ENCODE measurements at places on chromosomes 6 and 20.

DNA sequence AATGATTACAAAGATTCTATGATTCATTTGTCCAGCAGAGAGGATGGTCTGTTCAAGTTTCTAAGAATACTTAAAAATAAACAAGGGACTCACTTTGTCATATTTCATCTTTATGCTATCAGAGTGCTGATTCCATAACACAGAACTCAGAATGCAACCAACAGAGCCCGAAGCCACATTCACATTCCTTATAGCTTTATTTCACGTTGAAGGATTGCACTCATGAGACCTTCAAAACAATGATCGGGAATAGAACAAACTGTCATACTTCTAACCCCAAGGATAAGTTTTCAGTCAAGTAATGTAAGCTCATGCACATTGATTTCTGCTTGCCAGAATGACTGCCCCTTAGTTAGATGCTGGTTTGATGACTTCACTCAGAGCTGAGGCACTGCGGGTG, 25.2 kb downstream of the FNDC1 start:
- no peak for DNase-seq

DNA sequence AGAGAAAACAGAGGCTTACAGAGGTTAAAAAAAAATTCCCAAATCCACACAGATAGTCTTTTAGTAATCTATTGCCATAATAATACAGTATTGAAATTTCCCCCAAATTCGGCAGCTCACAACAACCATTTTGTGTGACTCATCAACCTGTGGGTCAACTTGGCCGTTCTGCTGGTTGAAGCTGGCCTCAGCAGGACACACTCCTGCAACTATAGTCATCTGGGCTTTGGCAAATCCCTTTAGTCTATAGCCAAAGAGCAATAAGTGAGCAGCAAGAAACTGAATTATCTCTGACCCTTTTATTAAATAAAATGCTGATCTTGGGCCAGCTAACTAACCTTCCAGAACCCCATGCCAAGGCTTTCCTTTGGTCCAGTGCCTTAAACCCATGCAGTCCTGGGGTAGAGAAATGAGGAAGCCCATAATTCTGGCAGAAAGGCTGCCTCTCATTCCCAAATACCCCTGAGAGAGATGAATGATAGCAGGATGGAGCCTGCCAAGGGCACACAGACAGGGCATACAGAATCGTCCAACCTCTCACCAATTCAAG, 17.2 kb upstream of the SNAP25 start:
- DNase-seq: no peak

GRCh38 chr6:133128191-133128590, 113.0 kb upstream of the EYA4 start:
- no peak for DNase-seq

GRCh38 chr6:90537027-90537426, 49.8 kb downstream of the MAP3K7 start:
- no peak for DNase-seq

GRCh38 chr6:33604941-33605854, 15.9 kb upstream of the ITPR3 start:
- DNase-seq: peak; percentile 32

GRCh38 chr6:154169193-154169847, 130.3 kb downstream of the OPRM1 start:
- DNase-seq: no peak

- no peak for DNase-seq
These were observed 42.3 kb upstream of the ATXN1 start for GRCh38 chr6:16803294-16804200.

- no peak for DNase-seq
These were observed 49.0 kb upstream of the PAX1 start for GRCh38 chr20:21656308-21657067.

GRCh38 chr6:33414592-33415271, 3.2 kb downstream of the CUTA start:
- DNase-seq: no peak

DNA sequence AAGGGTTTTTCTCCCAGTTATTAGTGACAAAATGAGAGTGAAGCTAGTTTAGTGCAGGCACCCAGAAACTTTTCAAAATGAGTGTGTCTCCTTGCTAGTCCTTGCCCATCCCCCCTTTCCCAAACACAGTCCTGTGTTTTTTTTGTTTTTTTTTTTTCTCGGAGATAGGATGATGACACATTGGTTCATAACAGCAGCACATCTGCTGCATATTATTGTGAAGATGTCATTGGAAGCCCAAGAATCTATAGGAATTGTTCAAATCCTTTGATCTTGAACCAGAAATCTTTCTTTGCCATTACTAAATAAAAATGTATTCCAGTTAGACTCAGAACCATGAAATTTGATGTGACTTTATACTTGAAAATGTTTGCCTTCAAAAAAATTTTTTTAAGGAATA, 162.4 kb downstream of the FRK start:
- no peak for DNase-seq

GRCh38 chr6:91240878-91241603, 654.2 kb upstream of the MAP3K7 start:
- no peak for DNase-seq

DNA sequence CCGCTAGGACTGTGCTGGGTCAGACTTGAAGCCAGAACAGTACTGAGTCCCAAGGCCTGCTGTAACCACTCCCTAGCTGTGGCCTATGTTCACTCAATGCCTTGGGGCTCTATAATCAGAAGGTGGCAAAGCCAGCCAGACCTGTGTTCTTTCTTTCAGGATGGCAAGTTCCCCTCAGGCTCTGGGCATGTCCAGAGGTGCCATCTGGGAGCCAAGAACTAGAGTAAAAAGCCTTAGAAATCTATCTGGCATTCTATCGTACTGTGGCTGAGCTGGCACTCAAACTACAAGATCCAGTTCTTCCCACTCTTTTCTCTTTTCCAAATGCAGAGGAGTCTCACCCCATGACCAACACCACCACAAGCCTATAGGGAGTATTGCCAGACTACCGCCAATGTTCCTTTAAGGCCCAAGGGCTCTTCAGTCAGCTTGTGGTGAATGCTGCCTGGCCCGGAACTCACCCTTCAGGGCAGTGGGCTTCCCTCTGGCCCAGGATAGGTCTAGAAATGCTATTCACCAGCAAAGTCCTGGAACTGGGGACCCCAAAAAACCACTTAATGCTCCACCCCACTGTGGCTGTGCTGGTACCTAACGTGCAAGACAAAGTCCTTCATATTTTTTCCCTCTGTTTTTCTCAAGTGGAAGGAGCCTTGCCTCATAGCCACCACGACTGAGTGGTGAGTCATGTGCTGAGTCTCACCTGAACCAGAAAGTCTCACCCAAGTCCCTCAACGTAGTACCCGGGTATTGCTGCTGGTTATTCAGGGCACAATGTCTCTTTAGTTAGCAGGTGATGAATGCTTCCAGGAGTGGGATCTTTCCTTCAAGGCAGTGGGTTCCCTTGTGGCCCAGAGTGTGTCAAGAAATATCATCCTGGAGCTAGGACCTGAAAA, 8.6 kb upstream of the SIRPB2 start:
- DNase-seq: no peak

DNA sequence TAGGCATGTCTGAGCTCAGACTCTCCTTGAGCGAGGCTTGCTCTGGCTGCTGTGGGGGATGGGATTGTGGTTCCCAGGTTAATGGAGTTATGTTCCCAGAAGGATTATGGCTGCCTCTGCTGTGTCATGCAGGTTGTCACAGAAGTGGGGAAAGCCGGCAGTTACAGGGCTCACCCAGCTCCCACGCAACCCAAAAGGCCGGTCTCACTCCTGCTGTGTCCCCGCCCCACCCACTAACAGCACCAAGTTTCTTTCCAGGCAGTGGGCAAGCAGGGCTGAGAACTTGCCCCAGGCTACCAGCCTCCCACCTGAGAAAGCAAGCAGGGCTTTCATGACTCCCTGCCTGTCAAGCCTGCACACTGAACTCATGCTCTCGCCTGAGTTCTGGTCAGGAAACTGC, 750.5 kb downstream of the FRK start:
- DNase-seq: no peak

DNA sequence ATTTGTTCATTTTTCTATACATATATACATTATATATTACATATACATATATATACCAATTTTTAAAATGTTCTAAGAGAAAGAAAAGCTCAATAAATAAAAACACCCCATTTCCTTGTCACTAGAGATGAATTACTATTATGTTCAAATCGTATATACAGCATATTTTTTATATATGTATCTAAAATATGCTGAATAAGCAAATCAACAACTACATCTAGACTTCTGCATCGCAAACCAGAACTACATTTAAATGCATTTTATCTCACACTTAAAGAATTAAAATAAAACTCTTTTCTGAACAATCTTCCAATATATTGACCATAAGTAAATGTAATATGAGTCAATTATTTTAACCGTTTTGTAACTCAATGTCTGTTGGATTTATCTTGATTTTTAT, 133.9 kb downstream of the LAMA2 start:
- DNase-seq: no peak

DNA sequence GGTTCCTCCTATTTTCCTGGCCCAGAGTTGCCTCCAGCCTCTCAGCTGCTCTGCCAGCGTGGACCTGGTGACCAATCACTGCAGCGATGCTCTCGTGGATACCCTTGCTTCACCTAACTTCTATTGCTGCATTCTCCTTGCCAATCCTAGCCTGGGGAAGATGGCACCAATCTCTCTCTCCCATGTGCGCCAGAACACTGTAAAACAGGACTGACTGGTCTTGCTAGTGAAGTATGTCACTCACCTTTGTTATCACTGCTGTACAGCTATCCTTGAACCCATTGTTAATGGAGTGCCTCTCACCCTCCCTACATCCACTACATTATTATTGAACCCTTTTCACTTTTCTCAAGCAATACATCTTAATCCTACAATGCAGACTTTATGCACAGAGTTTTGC, 80.1 kb downstream of the LYRM4 start:
- no peak for DNase-seq

DNA sequence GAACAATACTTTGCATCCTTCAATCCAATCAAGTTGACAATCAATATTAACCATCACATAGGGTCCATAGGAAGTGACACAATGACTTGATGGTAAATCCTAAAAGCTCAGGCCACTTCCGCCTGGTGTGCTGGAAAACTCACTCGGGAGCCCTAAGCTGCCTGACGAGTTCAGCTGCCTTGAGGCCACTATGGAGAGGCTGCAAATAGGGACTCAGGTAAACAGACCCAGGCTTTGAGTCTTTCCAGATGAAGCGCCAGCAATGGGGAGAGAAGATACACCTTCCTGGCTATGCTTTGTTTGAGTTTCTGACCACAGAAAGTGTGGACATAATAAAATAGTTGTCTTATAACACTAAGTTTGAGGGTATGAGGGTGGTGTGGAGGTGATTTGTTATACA, 112.6 kb downstream of the GPR63 start:
- DNase-seq: no peak

GRCh38 chr6:34917626-34918285, 28.7 kb downstream of the ANKS1A start:
- DNase-seq: no peak

DNA sequence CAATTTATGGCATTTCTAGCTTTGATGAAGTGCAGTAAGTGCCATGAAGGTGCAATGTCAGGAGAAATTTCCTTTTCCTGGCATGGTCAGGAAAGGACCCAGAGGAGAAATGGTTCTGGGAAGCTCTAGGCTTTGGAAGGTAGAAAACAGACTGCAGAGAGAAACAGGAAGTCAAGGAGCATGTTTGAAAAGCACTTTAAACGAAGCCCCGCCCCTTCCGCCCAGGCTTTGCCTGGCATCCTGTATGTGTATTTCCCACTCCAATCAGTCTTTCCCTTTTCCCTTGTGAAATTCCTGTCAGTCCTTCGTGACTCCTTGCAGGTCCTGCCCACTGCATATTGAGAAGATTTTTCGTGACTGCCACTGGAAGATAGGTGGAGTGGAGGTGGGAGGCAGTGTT, 320.9 kb upstream of the SASH1 start:
- no peak for DNase-seq

DNA sequence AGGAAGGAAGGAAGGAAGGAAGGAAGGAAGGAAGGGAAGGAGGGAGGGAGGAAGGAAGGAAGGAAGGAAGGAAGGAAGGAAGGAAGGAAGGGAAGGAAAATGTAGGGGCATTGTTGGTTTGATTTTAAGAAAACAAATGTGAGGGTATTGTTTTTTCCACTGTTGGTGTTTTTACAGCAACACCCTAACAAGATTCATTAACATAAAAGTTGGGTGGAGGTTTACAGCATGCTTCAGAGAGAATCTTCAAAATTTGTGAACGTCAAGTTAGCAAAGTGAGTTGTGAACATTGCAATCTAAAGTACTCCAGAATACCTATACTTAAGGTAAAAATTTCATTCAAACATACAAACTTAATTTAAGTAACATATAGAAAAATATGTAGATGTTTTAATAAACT, 200.2 kb upstream of the ID4 start:
- DNase-seq: no peak

- DNase-seq: no peak
These were observed 9.3 kb downstream of the PKHD1 start for GRCh38 chr6:52077961-52078625.

DNA sequence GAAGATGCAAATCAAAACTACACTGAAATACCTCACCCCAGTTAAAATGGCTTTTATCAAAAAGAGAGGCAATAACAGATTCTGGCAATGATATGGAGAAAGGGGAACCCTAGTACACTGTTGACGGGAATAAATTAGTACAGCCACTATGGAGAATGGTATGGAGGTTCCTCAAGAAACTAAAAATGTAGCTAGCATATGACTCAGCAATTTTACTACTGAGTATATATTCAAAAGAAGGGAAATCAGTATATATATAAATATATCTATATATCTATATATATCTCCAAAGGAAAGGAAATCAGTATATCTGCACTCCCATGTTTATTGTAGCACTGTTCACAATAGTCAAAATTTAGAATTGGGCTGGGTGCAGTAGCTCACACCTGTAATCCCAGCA, 113.9 kb downstream of the KLHL32 start:
- no peak for DNase-seq

DNA sequence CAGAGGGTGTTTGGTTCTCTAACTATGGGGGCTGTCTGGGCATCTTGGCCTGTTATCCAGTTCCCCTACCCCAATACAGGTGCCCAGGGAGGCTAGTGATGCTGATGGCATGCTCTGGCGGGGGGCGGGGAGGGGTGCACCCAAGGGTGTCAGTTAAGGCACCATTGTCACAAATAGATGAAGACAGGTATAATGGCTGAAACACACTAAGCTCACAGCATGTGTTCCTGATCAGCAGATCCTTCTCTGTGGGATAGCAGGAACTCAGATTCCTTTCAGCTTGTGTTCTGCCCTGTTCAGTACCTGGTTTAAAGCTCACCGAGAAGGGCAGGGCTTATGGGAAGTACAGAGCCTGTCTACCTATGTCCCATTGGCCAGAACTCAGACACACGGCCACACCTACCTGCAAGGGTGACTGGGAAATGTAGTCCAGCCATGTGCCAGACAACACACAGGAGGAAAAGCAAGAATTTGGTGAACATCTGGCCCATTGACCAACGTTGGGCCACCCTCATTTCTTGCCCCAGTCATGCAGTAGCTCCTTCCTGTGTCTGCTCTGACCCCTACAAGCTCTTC, 3.4 kb upstream of the RSPO4 start:
- DNase-seq: peak; percentile 65

- DNase-seq: no peak
These were observed 23.3 kb upstream of the BMP2 start for GRCh38 chr20:6744180-6744579.

GRCh38 chr20:10228330-10228729, 9.7 kb downstream of the SNAP25 start:
- peak; percentile 36 for DNase-seq
